ENCODE measurements at places on chromosomes 13 and 19. TPM values are rescaled to one million over a fixed set of nuclear protein-coding genes. Genes with fewer than 3 reads are reported as not detected.

CRB3 gene
- total RNA-seq, result 0.17 TPM

DNA sequence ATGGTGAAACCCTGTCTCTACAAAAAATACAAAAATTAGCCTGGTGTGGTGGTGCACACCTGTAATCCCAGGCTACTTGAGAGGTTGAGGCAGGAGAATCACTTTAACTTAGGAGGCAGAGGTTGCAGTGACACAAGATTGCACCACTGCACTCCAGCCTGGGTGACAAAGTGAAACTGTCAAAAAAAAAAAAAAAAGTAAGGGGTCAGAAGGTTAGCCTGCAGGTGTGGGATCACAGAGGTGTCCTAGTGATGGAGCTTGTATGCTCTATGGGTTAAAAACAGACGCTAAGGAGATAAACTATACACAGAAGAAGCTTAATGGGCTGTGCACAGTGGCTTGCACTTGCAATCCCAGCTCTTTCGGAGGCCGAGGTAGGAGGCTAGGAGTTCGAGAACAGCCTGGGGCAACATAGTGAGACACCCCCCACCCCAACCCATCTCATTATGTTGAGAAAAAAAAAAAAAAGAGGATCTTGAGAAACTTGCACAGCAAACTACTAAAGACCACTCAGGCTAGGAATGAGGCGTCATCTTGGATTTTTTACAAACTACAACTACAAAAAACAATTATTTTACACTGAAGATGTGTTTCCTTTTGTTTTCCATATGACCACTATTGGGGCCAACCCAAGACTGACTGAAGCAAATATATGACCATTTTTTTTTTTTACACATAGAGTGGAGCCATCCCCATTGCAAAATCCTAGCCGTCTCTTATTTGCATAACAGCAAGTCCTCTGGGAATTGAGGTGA lies 7.9 kb downstream of the FOSB start:
- no peak for DNase-seq

DNA sequence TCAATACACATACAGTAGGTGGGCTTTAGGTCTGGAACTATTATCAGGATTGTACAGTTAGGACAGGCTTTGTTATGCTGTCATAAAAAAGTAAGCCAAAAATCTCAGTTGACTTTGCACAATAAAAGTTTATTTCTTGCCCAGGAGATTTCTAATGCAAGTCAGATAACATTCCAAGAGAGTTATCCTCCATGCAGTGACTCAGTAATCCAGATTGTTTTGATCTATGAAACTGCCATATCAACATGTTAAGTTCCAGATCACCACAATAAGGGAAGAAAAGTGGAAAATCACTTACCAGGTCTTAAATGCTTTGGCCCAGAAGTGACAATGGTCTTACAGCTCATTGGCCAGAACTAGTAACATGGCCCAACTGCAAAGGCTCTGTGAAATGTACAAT lies 636.2 kb upstream of the KLF12 start:
- DNase-seq, result peak; percentile 94

GRCh38 chr13:108858676-108859075 lies 229.3 kb downstream of the MYO16 start:
- no peak for DNase-seq

- no peak for DNase-seq
Observed at GRCh38 chr19:10719466-10719961, 1.6 kb downstream of the DNM2 start.

- DNase-seq, result peak; percentile 50
Observed at GRCh38 chr13:48585456-48585840, 52.6 kb upstream of the RCBTB2 start.

DNA sequence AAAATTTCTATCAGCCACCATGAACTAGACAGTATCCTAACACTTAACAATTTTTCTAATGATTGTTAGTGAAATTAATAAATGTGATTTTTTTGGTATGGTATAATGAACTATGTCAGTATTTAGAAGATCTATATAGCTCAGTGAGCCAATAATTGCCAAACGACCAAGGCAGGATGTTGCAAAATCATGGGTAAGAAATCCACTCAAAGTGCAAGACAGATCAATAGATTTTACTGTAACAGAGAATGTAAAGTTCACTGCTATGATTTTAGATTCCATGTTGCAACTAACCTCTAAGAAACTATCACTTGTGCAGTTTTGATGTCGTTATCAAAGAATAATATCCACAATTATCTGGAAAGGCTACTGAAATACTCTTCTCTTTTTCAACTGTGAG lies 44.0 kb upstream of the MYCBP2 start:
- no peak for DNase-seq

- DNase-seq, result peak; percentile 34
Observed at GRCh38 chr13:42215578-42216421, 56.2 kb upstream of the AKAP11 start.

DNA sequence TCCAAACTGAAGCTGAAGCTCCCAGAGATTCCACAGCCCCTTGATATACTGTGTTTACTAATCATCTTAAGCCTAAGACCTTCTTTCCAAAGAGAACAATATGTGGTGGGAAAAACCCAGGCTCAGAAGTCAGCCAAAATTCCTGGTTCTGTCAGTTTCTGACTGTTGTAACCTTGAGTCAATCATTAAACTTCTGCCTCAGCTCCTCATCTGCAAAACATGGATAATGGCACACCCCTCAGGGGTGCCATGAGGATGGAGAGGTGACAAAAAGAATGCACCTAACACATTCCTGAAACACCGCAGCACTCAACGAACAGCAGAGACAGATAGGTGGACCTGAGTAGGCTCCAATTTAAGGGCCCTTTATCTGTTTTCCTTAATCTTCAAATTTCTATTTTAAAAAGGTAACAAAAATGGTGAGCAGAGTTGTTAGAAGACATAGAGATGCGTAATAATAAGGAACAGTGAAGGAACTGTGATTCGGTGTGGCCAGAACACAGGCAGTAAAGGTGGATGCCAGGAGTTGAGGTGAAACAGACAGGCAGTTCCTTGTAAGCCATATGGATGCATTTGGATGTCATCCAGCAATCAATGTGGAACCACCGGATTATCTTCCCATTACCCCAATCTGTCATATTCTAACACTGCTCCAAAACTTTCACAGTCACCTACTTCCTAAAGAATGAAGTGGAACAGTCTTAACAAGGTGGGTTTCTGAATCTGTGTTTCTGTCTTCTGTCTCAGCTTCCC lies 56.6 kb upstream of the DOCK9 start:
- no peak for DNase-seq

GRCh38 chr13:112029143-112029542 lies 37.8 kb upstream of the SOX1 start:
- no peak for DNase-seq

DNA sequence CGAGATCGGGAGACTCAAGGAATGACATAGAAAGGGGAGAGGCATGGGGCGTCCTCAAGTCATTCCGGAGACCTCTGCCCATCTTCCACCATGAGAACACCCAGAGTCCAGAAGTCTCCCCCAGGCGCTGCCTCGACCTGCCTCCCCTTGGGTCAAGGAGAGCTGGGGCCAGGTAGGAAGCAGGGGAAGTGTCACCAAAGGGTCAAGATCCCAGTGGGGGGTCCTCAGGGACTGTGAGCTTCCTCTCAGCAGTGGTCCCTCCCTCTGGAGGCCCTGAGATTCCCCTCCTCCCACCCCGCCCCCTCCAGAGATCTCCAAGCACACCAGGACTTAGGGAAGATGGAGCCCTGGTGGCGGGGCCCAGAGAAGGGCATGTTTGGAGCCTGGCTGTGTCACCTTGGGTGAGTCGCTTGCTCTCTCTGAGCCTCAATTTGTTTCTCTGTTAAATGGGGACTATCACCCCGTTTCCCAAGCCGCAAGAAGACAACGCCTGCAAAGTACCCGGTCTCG lies 919 bp downstream of the DACT3 start:
- DNase-seq, result no peak

DNA sequence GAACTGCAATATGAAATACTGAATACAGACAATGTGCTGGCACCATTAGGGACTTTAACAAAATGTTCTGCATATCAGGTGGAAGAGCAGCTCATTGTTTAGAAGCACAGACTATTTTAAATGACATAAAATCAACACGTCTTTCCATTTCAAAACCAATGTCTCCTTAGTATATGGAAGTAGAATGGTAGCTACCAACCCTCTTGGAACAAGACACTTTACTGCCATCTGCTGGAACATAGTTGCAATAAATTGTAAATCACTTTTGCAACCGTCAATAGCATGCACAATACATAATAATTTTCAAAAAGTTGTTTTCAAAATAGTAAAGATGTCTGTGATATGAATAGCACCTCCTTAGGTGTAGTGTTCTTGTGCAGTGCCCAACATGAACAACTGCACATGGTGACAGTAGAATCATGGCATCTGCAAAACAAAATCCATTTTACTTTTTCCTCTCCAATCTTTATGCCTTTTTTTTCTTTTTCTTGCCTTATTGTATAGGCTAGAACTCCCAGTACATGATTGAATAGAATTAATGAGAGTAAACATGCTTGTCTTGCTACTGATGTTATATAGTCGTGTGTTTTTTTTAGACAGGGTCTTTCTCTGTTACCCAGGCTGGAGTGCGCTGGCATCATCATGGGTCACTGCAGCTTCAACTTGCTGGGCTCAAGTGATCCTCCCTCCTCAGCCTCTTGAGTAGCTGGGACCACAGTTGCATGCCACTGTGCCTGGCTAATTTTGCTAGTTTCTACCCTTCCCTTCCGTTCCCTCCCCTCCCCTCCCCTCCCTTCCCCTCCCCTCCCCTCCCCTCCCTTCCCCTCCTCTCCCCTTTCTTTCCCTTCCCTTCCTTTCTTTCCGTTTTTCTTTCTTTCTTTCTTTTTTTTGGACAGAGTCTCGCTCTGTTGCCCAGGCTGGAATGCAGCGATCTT lies 7.8 kb upstream of the LYPD5 start:
- DNase-seq, result peak; percentile 61

DNA sequence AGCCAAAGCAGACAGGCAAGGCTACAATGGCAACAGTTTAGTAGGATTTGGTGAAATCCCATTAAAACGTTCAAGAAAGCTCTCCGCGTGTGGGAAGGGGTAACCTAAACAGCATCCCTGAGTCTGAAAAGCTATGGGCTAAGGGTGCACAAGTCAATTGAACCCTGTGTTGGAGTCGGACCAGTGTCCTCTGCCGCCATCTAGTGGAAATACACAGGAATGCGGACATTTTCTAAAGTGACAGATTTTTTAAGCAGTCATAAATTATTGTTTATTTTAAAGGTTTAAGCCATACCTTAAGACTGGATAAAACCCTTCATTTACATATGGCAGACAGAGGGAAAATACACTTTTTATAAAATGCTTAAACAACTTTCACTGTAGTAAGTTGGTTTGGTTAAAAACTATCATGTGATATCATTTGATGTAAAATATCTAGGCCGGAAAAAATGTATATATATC lies 26.5 kb upstream of the LSM14A start:
- peak; percentile 24 for DNase-seq

- DNase-seq, result no peak
Observed at GRCh38 chr19:15641901-15642491, 1.3 kb downstream of the CYP4F3 start.

- DNase-seq, result no peak
Observed at GRCh38 chr13:33994198-33994597, 176.2 kb downstream of the RFC3 start.

- DNase-seq, result no peak
Observed at GRCh38 chr13:91621161-91621560, 222.7 kb downstream of the GPC5 start.

DNA sequence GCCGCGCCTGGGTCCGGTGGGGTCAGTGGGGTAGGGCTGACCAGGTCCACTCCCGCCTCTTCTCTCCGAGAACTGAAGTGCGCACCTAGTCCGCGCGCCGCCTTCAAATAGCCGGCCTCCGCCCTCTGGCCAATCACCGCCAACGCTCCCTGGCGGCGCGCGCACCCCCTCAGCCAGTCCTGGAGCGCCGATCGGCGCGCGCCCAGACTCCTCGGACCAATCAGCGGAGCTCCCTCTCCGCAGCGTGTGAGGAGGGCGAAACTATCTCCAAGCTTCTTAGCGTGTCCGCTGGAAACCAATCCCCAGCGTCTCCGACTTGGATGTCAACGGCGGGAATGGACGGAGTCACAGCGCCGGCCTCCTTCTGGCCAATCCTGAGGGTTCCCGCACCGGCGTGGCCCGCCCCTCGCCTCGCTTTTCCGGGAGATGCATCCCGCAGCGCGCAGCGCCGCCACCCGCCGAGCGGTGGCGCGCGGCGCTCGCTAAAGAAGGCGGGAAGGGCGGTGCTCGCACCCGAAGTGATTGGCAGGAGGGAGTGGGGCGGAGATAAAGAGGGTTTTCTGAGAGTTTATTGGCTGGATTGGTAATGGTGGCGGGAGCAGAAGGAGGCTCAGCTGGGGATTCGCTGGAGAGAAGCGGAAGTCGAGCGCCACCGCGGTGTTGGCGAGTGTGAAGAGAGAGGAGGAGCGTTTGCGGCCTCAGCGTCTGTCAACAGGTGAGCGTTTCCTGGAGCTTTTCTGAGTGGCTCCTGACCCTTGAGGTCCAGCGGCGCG lies at the start of gene ASF1B:
TSS of gene ASF1B (minus strand) at position 81 of the 773 bp plus-strand sequence. CDS start 133 bp downstream, outside the sequence.
- DNase-seq, result peak; percentile 100

- no peak for DNase-seq
Observed at GRCh38 chr19:19486343-19487076, 28.8 kb downstream of the TSSK6 start.

DNA sequence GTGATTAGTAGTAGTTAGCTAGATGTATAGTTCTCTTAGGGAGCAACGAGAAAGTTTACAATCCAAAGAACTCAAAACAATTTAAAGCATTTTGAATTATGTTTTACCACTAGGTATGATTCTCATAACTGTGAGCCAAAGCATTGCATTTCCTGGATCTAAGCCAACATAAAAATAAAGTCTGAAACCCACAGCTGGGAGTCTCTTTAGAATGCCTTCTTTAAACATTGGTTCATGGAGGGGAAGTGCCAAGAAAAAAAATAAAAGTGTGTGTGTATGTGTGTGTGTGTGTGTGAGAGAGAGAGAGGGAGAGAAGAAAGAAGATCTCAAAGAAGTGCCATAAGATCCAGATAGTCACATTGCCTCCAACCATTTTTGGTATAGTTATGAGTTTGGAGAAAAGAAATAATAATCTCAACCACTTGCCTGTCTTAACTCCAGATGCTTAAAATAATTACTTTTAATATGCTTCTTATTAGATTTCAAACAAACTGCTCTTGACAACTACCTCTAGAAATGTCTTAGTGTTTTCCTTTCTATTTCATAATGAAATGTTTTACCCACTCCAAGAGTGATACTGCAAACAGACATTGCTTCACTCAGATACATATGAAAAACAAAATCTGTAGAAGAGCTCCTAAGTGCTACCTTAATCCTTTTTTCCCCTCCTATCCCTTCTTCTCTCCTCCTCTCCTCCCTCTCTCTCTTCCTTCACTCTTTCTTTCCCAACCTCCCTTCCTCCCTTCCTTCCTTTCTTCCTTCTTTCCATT lies 554.1 kb downstream of the KCTD12 start:
- DNase-seq, result peak; percentile 42

DNA sequence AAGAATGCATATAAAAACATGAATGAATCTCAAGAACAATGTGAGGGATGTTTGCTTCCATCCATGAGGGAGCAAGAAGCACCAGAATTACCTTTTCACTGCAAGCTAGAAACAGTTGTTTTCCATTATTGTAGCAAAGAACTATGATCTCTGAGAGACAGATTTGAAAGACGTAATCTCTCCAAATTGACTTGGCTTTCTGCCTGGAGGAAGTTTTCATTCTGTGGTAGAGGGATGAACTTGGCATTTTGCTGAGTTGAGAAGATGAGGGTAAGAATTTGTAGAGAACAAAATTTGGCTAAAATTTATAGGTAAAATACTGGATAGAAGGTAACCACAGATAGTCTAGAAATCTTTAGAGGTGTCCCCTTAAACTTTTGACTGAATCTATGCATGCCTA lies 496.8 kb downstream of the TDRD3 start:
- no peak for DNase-seq

- no peak for DNase-seq
Observed at GRCh38 chr19:40421993-40422747, 3.6 kb downstream of the SERTAD1 start.
